ENCODE measurements at places on chromosomes 12 and 14. TPM values are rescaled to one million over a fixed set of nuclear protein-coding genes. Genes with fewer than 3 reads are reported as not detected.

Gene GZMH
- total RNA-seq = not detected

Gene TAS2R9
- not detected for total RNA-seq

- H3K27ac ChIP-seq = no peak overlapping the region
- H3K36me3 ChIP-seq = no peaks in the 10 kb centered on the region
- no peak for DNase-seq
- peaks cover 13% of the 10 kb centered on the region for H3K4me1 ChIP-seq
- H3K4me3 ChIP-seq = no peak overlapping the region
- no peaks in the 10 kb centered on the region for H3K27me3 ChIP-seq
These were observed 75.7 kb downstream of the SCN8A start for GRCh38 chr12:51666696-51667095.

- peaks cover 3% of the 10 kb centered on the region for H3K4me1 ChIP-seq
- H3K27me3 ChIP-seq = peaks cover 12% of the 10 kb centered on the region
- peaks cover 13% of the 10 kb centered on the region for H3K36me3 ChIP-seq
- H3K27ac ChIP-seq = no peak overlapping the region
These were observed 7.1 kb downstream of the SLC6A12 start for GRCh38 chr12:206746-207440.

DNA sequence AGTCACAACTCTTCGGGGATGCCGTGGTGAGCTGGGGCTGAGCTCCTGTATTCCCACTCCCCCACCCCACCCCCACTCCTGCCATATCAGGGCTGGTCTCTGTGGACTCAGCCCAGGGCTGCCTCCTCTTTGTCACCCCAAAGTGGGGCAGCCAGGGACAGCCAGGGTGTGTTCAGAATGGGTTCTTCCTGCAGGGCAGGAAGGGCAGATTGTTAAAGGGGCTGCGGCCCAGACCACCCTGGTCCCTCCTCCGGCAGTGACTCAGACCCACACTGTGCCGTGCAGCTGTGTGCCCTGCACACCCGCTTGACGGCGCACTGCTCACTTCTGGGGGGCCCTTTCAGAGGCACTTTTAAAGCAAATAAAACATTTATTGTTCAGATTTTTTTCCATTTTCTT lies 9.3 kb downstream of the SLC48A1 start:
- H3K27ac ChIP-seq = peak overlapping the region; percentile 71
- no peaks in the 10 kb centered on the region for H3K36me3 ChIP-seq
